Activated CD4-positive, alpha-beta memory T cell treated with anti-CD3 and anti-CD28 coated beads for 36 hours (primary cell): ENCODE measurements at places on chromosomes 2 and 18.

DNA sequence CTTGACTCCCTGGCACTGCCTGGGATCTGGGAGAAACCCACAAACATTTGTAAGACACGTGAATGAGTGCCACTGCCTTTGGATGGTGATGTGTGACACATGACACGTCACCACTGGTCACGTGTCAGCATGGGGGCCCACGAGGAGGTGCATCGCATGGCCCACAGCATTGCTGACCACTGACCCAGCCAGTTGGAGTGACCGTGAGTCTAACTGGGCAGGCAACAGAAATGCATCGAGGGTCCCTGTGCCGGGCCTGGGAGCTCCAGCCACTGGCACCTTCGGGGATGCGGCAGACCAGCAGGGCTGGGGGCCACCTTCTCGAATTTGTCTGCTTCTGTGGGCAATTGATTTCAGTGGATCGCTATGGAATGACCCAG, 121.9 kb upstream of the HDAC4 start:
- no peak for DNase-seq

GRCh38 chr2:102677244-102678215, 58.2 kb downstream of the SLC9A2 start:
- DNase-seq: no peak

DNA sequence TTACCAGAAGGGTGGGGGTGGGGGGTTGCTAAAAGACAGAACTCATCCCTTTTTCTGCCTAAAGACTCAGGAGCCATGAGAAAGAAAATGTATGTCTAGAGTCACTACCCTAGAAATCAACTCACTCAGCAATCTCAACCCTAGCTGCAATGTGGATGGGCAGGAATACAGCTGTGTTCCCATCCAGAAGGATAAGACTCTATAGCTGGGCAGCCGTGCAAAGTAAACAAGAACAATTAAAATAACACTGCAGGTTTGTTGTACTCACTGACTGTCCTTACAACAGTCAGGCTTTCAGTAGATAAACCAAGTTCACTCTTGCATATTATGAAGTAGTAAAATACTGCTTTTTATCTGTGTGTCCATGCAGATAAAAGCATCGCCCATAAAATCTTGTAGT, 74.0 kb downstream of the ESCO1 start:
- no peak for DNase-seq

DNA sequence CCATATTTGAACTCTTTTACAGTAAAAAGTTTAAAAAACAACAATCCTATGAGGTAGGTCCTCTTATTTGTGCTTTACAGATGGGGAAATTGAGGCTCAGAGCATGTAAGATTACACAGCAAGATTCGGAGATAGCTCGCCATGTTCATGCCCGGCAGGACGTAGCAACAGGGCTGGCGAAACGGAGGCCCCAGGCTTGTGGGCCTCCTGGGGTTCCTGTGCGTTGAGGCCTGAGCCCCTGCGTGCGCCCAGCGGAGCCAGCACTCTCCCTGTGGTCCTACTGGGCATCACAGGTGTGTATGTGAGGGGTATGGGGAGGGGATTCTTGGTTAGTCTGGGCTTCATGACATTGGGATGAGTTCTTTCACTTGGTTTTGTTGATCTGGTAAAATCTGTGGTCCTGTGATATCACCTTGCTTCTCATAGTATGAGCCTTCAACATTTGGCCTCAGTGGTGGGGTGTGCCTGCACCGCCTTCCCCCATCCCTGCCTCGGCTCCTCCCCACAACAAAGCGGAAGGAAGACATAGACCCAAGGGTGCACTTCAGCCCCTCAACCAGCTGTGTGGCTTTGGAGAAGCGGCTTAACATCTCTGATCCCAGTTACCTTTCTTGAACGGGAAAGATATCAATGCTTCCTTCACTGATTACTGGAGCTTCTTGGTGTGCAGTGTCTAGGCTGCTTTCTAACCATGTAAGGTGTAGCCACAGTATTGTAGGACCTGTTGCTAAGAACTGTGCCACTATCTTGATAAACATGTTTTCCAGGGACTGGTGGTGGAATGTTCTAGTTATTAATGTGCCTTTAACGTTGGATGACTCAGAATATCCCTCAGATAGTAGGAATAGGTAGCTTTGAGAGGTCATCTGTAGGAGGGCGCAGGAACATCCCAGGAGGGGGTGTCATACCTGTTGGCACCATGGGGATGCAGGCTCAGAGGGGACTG, 37.2 kb downstream of the HPCAL1 start:
- DNase-seq: no peak

DNA sequence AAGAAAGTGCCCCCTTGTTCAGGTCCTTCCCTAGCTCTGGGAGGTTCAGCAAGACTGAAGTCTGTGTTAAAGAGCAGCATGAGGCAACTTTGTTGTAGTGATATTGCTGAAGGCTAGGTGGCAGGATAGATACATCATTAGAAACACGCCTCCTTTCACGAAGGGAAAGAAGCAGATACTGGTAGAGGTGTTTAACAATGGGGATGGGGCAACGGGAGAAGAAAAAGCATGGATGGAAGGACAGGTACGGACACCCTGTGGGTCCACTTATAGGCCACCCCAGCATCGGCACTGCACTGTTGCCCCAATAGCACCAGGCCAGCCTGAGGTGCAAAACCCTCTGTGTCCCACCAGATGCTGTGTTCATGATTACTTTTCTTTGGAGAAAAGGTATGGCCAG, 3.5 kb upstream of the IGFBP5 start:
- DNase-seq: no peak

DNA sequence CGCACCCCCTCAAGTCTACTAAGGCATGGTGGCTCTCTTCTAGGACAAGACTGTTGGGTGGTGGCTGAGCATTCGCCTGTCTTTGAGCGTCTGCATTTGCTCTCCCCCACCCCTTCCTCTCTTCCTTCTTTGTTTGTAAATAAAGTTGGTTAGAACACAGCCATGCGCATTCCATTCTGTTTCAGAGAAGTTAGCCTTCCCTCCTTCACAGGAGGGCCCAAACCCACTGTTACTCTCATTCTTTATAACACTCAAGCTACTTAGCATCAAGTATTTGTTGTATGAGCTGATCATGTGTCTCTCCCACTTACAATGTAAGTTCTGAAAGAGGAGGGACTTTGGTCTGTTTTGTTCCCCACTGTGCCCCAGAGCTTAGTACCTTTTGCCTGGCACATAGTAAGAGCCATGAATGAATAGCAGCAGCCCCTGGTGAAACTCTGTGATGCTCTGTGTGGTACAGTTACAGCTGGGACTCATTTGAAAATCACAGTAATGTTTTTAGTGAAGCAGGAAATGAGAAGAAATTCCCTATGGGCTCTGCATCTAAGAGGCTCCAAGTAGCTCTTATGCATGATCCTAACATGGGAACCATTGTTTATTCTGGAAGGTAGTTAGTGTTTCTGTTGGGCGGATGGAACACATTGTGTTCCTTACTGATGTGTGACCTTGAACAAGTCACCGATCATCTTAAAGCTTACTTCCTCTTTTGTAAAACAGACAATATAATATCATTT, 7.7 kb downstream of the MGAT5 start:
- DNase-seq: peak; percentile 36

GRCh38 chr2:150154308-150154797, 333.1 kb downstream of the RND3 start:
- DNase-seq: no peak

DNA sequence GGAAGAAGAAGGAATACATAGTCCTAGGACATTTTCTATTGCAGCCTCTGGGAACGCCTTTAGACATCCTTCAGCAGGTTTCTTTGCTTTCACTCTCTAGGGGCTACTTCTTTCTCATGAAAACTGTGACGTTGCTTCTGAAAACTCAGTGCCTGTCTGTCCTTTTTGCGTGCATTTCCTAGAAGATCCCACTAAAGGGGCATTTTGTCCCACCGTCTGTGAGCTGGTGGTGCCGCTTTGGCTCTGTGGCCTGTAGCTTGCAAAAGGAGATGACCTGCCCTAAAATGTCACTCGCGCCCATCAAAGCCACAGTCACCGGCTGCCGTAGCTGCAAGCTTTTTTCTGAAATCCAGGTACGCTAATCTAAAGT, 579 bp downstream of the STAT4 start:
- no peak for DNase-seq

GRCh38 chr2:151481744-151482143, 72.0 kb downstream of the RIF1 start:
- peak; percentile 54 for DNase-seq

- peak; percentile 40 for DNase-seq
Observed at GRCh38 chr2:111119822-111120252, 877 bp upstream of the BCL2L11 start.

GRCh38 chr18:79542876-79543750, 136.5 kb upstream of the CTDP1 start:
- DNase-seq: no peak

GRCh38 chr18:76995896-76996295, 136.7 kb downstream of the MBP start:
- DNase-seq: no peak

GRCh38 chr2:19543663-19544383, 185.4 kb upstream of the OSR1 start:
- DNase-seq: no peak

GRCh38 chr18:74546751-74547530, 12.6 kb downstream of the CNDP1 start:
- no peak for DNase-seq

DNA sequence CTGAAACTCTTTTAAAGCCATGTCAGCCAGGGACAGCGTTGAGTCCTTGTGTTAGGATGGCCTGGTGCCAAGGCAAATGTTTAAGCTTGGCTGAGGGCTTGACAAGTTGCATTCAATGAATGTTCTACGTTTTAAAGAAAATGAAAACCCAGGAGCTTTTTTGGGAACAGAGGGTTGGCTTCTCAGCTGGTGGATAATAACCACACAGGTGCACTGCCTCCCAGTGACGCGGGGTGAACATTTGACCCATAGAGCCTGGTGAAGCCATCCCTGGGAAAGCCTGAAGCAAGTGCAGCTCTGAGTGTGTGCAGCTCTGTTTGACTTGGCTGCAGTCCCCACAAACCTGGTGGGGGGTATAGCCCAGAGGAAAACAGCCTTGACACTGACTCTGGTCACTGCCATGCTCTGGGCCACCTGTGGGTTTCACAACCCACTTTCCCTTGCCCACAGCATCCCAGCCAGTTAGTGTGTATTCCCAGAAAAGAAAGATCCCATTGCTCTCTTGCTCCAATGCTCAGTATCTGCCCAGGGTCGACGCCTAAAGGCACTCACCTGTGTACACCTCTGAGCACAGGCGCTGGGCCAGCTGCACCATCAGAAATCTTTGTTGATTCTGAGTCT, 874.9 kb downstream of the RNF144A start:
- DNase-seq: no peak

- DNase-seq: no peak
Observed at GRCh38 chr2:52874466-52875106, 893.0 kb upstream of the CHAC2 start.

DNA sequence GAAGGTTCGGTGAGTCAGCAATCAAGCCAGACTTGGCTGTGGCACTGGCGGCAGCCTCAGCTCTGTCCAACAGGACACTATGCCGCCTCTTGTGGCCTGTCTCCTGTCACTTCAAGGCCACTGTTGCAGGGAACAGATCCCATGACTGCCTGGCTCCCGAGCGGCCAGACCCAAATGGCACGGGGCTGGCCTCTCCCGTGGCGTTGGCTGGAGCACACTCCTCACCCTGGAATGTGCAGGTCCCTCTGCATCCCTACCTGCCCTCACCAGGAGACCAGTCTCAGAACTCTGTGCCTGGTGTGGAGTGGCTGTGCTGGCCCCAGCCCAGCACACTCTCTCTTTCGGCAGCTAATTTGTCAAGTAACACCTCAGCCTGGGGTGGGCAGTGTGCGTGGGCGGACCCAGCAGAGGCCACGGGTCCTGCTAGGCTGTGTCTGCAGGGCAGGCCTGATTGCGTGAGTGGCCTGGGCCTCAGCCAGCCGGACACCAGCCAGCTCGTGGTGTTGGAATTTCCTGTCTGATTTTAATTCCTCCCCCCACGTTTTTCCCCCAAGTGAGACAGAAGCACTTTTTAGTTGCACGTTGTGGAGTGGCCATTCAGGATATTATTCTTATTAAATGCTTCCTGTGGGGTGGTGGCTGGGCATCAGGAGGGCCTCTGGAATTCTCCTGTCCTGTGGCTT, 179.3 kb downstream of the GLI2 start:
- DNase-seq: no peak

DNA sequence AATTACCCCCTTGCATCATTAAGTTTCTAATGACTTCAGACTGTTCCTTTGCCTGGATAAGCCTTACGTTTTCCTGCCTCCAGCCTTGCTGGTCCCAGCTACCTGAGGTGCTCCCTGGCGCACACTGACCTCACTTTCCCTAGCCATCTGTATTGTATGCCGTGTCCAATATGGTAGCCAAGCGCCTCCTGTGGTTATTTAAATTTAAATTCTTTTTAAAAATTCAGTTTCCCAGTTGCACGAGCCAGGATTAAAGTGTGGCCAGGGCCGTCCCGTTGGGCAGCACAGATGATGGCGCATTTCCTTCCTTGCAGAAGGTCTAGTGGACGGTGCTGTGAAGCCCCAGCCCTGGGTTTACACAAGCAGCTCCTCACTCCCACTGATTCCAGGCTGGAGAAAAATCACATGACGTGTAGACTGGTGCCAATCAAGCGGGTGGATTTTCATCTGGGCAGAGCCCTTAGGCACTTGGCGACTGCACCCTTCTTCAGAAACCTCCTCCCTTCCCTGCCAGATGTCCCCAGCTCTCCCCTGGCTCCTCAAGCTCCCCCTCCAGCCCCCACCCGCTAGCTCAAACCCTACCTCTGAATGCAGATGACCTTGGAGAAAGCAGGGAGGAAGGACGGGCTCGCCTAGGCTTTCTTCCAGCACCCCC, 33.9 kb downstream of the ACKR3 start:
- no peak for DNase-seq

GRCh38 chr2:215188078-215188477, 49.7 kb upstream of the ABCA12 start:
- DNase-seq: no peak

- no peak for DNase-seq
Observed at GRCh38 chr2:113164930-113165585, 8.7 kb upstream of the PSD4 start.

DNA sequence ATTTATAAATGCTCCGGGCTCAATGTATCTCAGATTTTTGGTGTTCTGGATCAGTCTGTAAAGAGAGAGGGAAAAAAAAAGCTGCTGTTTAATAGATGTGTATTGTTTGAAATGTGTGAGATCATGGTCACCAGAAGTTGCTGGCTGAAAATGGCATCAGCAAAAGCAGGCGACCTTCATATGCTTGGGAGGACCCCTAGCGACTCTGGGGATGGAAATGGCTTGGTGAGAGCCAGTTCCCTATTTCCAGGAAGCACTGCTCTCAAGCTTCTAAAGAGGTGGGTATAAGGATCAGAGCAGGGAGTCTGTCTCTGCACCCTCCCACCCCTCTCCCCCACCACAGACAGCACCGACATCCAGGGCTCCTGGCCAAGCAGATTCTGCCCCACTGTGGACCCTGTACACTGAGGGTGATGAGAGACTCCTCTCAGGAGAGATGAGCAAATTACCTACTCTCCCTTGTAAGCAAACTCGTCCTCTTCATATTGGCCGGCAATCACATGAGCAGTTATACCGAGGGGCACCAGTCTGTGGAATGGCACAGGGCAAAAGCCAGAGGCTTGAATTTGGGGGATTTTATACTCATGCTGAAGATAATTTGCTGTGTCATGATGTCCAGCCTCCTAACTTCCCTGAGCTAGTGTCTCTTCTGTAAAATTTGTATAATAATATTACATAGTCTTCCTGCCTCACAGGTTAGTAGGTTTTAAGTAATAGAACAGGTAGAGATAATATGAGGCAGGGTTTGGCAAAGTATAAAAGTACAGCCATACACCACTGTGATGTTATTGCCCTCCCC, 29.6 kb downstream of the LHCGR start:
- DNase-seq: no peak

- no peak for DNase-seq
Observed at GRCh38 chr2:164692114-164692513, 70.8 kb upstream of the GRB14 start.
